Smooth muscle cell of the umbilical artery (primary cell): ENCODE measurements at places on chromosomes 16 and 17. TPM values are rescaled to one million over a fixed set of nuclear protein-coding genes. Genes with fewer than 3 reads are reported as not detected.

The VAT1L gene
- 43.1 and 43.9 TPM in 2 replicates for total RNA-seq

The CISD3 gene
- 2.1 and 2.9 TPM in 2 replicates for total RNA-seq

The PHF12 gene
- 10.7 and 25.1 TPM in 2 replicates for total RNA-seq

The MAP2K6 gene
- total RNA-seq = 0.37 and 1.8 TPM in 2 replicates

The HAS3 gene
- 3.9 and 10.1 TPM in 2 replicates for total RNA-seq

The NOG gene
- total RNA-seq = under 0.01 and 0.42 TPM in 2 replicates

The CACNG5 gene
- total RNA-seq = not detected in 2 replicates

The RHBDF1 gene
- 24.6 and 49.9 TPM in 2 replicates for total RNA-seq

The PYY gene
- 0.09 TPM in 1 of 2 replicates, not detected in the other for total RNA-seq

The PRCD gene
- 1.2 and 1.5 TPM in 2 replicates for total RNA-seq

The SPATA22 gene
- not detected in 2 replicates for total RNA-seq

The OR1A2 gene
- not detected in 2 replicates for total RNA-seq

The OR1A1 gene
- total RNA-seq = not detected in 2 replicates

The LRRC37A3 gene
- 3.6 and 5.7 TPM in 2 replicates for total RNA-seq

The DYNLRB2 gene
- total RNA-seq = not detected in 2 replicates

The PARD6A gene
- 0.59 and 1.2 TPM in 2 replicates for total RNA-seq

The KRTAP4-1 gene
- total RNA-seq = not detected in 2 replicates

The SLC35G6 gene
- total RNA-seq = not detected in 2 replicates

The KRTAP17-1 gene
- not detected in 2 replicates for total RNA-seq

The CEP20 gene
- total RNA-seq = 40.7 and 40.8 TPM in 2 replicates

The SLC52A1 gene
- under 0.01 TPM in 1 of 2 replicates, not detected in the other for total RNA-seq

The NAT9 gene
- 55.5 and 64.7 TPM in 2 replicates for total RNA-seq

The BAHCC1 gene
- total RNA-seq = 3.0 and 9.0 TPM in 2 replicates

The RAD51D gene
- 7.7 and 9.7 TPM in 2 replicates for total RNA-seq

The KRT9 gene
- not detected in 2 replicates for total RNA-seq

The AOC3 gene
- 0.14 and 0.30 TPM in 2 replicates for total RNA-seq

The NGFR gene
- under 0.01 and 0.28 TPM in 2 replicates for total RNA-seq

The KRT33B gene
- 0.30 and 0.32 TPM in 2 replicates for total RNA-seq

The MAPK8IP3 gene
- total RNA-seq = 29.7 and 69.6 TPM in 2 replicates

The DNAAF1 gene
- total RNA-seq = under 0.01 TPM in 1 of 2 replicates, not detected in the other

The SCN4A gene
- not detected in 2 replicates for total RNA-seq

The MBTD1 gene
- 10.1 and 10.7 TPM in 2 replicates for total RNA-seq

The RPL26 gene
- total RNA-seq = 1,578 and 4,116 TPM in 2 replicates

The FBXO39 gene
- 0.14 TPM in 1 of 2 replicates, not detected in the other for total RNA-seq

The CASKIN1 gene
- total RNA-seq = 0.30 and 0.92 TPM in 2 replicates

The CDC27 gene
- total RNA-seq = 92.3 and 137 TPM in 2 replicates

The ABCA6 gene
- total RNA-seq = 1.3 and 4.5 TPM in 2 replicates

The CLEC10A gene
- not detected in 2 replicates for total RNA-seq

The GINS2 gene
- 0.89 and 4.4 TPM in 2 replicates for total RNA-seq

The RAB26 gene
- total RNA-seq = 2.3 and 3.0 TPM in 2 replicates

The CCL2 gene
- 149 and 224 TPM in 2 replicates for total RNA-seq

The KIF2B gene
- not detected in 2 replicates for total RNA-seq

The CD300LB gene
- not detected in 2 replicates for total RNA-seq

The TBC1D3C gene
- total RNA-seq = 0.59 TPM in 1 of 2 replicates, not detected in the other
